HuH-7 (cell line): ENCODE measurements at places on chromosomes 2 and 18.

GRCh38 chr2:54347622-54348021, 91.6 kb upstream of the TSPYL6 start:
- DNase-seq: no peak

- DNase-seq: no peak
These were observed 140.1 kb upstream of the RND3 start for GRCh38 chr2:150627526-150627925.

- DNase-seq: no peak
These were observed 14.4 kb downstream of the HYCC2 start for GRCh38 chr2:201057087-201057521.

GRCh38 chr18:42164556-42164955, 209.5 kb downstream of the PIK3C3 start:
- no peak for DNase-seq

- DNase-seq: no peak
These were observed 854.6 kb downstream of the RNF144A start for GRCh38 chr2:7771781-7772180.

- DNase-seq: no peak
These were observed 300.1 kb downstream of the TSN start for GRCh38 chr2:122055521-122055931.

- no peak for DNase-seq
These were observed 111.2 kb downstream of the KLF7 start for GRCh38 chr2:207054521-207054920.

- no peak for DNase-seq
These were observed 57.4 kb downstream of the FAM168B start for GRCh38 chr2:131035826-131036231.

- no peak for DNase-seq
These were observed 9.3 kb upstream of the RGPD4 start for GRCh38 chr2:107817378-107817777.

GRCh38 chr2:197601726-197602125, 73.7 kb downstream of the RFTN2 start:
- DNase-seq: no peak

GRCh38 chr2:225867071-225867470, 467.6 kb downstream of the NYAP2 start:
- no peak for DNase-seq

DNA sequence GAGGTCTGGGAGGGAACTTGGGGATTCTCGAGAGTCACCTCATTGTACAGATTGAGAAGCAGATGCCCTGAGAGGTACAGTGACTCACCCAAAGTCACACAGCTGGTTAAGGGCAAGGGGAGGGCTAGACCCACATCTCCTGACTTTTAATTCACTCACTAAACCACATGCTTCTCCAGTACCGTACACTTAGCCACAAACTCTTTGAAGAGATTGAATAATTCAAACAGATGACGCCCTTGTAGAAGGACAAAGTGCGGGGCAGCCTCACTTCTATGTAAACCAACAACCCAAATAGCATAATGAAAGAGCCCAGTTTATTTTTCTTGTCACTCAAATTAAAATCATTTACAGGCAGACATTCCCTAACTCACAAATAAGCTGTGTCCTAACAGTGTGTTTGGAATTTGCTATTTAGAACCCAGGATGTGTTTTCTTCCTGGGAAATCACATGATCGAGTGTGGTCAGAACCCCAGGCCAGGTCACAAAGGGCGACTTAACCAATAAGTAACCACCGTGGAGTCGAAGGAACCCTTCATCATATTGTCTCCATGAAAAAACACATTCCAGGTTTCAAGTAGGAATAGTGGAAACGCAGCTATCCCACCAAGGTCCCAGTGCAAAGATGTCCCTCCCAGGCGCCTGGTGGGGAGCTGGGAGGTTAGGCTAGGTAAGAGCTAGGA, 35.8 kb upstream of the PTPN4 start:
- no peak for DNase-seq

- DNase-seq: no peak
These were observed 19.3 kb downstream of the STK36 start for GRCh38 chr2:218691234-218691633.

DNA sequence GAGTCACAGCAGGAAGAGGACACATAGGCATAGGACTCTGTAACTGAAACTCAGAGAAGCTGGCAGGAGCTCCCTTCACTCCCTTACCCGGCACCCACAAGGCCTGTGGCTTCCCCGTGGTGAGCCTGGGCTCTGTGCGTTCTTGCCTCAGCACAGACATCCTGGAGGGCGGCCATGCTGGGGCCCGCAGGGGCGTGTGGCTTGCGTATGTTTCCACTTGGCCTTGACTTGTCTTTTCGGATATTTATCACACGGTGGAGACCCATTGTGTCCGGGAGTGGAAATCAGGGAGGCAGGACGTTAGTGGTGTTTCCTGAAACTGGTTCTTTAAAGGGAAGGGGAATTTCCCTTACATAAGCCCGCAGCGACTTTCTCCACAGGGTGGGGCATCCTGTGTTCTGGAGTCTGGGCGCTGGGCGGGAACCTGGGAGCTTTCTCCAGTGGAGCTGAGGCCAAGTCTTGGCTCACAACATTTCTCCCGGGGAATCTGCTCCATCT, 49.9 kb upstream of the EML6 start:
- DNase-seq: no peak

DNA sequence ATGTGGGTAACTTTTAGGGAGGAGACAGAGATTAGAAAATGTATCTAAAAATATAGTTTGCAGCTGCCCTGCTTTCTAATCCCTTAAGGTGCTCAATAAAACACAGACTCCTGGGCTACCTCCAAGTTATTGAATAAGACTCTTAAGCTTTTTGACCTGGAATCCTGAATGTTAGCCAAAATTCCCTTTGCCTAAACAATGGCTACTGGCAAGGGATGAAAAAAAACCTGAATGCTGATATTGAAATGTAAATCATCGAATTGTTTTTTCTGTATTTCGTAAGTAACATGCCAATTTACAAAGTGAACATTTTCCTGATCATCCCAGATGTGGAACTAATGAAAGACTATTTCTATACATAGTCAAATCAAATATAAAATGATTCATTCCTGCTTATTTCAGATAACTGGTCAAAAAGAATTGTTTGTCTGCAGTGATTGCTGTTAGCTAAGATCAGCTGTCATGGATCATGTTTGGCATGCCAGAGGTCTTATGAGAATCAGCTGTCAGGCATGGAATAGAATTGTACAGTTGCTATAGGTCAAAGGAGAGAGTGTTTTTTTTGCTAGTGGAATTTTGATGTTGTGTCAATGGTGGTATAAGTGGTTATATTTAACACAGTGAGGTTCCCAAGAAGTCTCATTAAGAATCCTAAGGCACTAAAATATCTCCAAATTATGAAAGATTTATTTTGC, 363.6 kb upstream of the CWC22 start:
- no peak for DNase-seq

- DNase-seq: no peak
These were observed 1952.6 kb upstream of the LRRTM1 start for GRCh38 chr2:82256983-82257632.

DNA sequence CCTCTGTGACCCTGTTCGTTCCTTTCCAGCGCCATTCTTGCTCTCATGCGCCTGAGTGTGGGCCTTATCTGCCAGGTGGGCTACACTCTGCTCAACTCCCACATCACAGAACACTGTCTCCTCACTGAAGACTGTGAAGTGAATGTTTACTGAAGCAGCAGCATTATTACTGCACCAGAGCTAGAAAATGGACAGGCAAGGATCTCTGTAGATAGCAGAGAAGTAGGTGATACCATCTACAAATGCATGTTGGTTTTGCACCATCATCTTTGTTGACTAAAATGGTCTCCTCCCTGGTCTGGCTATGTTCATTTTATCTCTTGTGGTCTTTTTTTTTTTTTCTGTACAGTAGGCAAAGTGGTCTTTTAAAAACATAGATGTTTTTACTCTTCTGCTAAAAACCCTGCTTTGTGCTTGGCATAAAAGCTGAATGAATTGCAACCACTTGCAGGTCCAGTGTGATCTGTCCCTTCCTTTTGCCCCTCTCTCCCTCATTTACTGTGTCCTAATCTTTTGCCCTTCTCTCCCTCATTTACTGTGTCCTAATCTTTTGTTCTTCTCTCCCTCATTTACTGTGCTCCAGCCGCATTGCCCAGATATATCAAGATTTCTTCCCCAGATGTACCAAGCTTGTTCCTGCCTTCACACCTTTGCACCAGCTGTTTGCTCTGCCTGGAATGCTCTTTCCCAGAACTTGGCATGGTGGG, 35.4 kb downstream of the BABAM2 start:
- no peak for DNase-seq

DNA sequence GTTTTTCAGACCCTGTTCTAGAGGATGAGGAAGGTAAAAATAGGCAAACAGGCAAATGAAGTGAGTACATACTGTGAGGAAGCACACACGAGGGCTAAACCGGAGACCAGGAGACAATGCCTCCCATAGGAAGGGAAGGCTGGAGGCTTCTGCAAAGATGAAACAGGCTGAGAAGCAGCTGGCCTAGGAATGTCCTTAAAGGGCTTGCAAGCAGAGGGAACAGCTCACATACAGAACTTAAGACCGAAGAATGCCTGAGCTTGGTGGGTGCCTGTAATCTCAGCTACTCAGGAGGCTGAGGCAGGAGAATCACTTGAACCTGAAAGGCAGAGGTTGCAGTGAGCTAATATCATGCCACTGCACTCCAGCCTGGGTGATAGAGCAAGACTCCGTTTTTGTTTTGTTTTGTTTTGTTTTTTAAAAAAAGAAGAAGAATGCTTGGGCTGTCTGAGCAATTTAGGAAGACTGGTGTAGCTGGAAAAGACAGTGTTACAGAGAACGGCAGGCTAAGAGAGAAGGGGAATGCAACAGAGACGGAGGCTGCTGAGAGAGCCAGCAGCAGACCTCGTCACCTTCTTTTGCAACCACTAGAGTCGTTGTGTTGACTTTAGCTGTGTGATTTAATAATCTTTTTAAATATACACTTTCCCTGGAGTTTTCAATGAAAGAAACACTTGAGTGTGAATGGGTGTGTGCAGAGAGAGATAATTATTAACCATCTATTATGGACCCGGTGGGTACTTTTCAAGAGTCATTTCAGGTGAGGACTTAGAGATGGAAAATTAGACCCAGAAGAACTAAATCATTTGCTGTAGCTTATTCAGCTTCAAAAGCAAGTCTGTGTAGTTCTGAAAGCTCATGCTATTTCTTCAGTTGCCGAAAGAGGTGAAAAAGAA, 232.8 kb downstream of the GALR1 start:
- DNase-seq: no peak

- no peak for DNase-seq
These were observed 47.3 kb downstream of the EPB41L5 start for GRCh38 chr2:120060088-120060623.

- no peak for DNase-seq
These were observed 5.1 kb upstream of the TTC27 start for GRCh38 chr2:32622570-32623310.

DNA sequence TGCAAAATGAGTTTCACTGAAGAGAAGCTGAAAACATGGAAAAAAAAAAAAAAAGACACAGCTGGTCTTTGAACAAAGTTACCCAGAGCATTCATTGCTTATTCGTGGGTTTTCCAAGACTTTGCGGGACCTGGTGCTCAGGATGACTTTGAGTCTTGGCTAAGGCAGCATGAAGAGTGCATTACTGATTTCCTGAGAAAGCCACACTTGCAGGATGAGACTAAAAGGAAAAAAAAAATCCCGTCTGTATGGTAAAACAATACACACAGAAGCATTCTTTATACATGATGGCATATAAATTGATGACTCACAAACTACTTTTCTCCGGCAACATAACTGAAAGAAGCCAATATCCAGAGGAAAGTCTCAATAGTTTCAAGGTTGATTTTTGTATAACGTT, 195.4 kb downstream of the SPP2 start:
- no peak for DNase-seq

DNA sequence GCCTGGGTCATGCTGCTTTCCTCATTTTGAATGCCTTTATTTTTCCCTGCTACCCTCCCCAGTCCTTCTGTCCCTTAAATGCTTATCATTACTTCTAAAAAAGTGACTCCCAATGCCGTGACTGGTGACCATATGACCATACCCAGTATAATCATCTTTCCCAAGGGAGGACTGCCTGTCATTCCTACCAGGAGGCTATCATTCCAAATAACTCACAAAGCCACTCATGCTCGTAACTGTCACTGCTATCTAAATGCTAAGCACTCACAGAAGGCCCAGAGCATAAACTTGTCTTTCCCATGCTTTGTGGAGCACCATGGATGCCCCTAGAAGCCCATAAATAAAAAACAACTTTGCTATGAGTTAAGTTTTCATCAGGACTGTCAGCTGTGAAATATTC, 38.7 kb upstream of the CREB1 start:
- DNase-seq: no peak

- DNase-seq: no peak
These were observed 122.1 kb upstream of the RMDN2 start for GRCh38 chr2:37802899-37803379.

DNA sequence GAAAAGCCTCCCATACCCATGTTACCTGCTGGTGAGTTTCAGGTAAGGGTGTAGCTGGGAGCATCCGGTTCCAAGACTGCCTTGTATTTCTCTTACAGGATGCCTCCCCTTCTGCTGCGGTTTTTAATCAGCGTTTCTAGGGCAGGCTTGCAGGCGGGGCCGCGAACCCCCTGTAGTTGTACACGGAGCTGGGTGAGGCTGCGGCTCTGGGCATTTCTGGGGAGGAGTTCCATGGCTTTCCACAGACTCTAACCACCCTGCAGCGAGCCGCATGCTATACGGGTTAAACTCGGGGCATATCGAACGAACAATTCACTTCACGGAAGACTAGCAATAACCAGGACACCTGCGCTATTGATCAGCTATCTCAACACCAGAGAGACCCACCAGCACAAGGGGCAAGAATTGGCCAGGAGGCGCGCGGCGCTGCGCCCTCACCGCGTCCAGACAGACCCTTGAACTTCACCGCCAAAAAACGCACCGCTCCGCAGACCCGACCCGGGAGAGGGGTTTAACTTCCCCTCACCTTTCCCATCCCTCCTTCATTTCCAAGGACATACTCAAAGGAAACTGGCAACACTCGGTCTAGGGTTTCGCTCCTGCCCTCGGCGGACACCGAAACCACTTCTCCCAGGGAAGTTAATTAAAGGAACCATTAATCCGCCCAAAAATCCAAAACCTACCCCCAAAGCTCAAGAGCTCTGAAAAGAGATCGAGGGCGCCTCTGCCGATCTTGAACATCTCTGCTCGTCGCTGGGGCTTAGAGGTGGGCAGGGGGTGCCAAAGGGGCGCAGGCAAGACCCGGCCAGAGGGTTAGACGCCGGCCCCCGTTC, 909 bp downstream of the TGFA start:
- no peak for DNase-seq

- DNase-seq: no peak
These were observed 1.5 kb upstream of the TTC39C start for GRCh38 chr18:24013051-24013450.

DNA sequence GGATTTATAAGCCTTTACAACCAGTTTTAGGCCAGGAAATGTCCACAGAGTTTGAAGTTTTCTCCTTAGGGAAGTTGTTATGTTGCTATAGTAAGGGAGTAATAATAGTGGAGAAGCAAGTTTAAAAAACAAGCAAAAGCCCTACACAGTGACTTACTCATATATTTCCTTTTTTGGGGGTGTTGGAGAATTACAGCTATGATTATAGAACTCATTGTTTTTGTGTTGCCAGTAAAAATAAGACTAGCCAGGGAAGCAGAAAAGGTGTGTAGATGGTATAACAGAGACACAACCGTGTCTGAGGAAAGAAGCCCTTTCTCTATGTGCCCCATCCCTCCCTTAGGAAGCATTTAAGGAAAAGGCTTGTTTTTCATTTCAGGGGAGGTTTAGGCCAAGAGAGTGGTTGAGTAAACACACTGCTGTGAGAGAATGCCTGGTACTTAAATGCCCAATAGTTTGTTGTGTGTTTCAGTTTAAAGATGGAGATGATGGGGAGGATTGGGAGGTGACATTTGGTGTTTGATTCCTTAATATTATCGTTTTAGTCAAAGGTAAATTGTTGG, 2.3 kb downstream of the VAPA start:
- DNase-seq: no peak
